ENCODE measurements at places on chromosomes 5 and 9.

- no peak for DNase-seq
These were observed 292.4 kb downstream of the CD180 start for GRCh38 chr5:66904189-66904588.

DNA sequence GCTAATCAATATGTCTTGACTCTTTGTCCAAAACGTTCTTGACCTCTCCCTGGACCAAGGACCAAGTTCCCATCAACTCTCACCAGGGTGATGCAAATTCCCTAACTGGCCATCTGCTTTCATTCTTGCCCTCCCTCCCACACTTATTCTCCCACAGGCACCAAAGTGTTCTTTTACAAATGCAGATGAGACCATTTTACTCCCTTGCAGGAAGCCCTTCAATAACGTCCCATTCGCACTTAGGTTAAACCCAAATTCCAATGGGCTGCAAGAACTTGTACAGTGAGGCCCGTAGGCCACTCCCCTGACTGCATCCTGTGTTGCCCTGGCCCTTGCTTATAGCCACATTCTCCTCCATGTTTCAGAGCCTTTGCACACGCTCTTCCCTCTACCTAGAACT, 7.3 kb downstream of the ARAP3 start:
- no peak for DNase-seq

DNA sequence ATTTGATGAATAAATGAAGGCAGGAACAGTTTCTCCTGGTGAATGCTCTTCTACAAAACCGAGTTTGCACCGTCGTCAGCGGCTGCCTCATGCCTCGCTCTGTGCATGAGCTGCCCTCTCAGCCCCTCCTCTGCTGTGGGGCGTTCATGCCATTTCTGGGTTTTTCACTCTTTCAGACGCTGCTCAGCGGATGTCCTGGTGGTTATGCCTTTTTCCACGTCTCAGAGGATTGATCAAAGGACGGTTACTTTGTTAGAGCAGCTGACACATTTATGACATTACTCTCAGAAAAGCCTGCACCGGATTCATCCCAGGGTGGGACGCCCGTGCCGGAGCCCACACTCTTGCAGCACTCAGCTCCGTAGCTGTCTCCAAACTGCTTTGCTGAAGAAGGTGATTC, 195.9 kb upstream of the PPP1R26 start:
- DNase-seq, result no peak

DNA sequence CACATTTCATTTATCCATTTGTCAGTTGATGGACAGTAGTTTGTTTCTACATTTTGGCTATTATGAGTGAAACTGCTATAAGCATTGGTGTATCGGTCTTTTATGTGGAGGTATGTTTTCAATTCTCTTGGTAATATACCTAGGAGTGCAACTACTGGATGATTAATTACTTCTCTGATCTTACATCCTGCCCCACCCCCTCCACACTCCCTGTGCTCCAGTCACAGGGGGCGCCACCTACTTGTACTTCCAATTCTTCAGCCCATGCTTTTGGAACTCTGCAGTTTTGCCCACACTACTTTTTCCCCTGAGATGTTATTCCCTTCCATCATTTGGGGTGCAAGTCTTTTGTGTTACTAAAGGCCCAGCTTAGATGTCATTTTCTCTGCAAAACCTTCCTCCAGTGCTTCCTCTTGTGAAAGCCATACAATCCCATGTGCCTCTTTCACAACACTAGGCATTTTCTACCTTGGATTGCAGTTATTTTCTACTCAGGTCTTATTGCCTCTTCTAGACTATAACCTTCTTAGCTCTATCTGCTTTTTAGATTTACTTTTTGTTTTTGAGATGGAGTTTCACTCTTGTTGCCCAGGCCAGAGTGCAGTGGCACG, 42.1 kb downstream of the SEC61B start:
- peak; percentile 24 for DNase-seq
